ENCODE measurements at places on chromosomes 4 and X.

DNA sequence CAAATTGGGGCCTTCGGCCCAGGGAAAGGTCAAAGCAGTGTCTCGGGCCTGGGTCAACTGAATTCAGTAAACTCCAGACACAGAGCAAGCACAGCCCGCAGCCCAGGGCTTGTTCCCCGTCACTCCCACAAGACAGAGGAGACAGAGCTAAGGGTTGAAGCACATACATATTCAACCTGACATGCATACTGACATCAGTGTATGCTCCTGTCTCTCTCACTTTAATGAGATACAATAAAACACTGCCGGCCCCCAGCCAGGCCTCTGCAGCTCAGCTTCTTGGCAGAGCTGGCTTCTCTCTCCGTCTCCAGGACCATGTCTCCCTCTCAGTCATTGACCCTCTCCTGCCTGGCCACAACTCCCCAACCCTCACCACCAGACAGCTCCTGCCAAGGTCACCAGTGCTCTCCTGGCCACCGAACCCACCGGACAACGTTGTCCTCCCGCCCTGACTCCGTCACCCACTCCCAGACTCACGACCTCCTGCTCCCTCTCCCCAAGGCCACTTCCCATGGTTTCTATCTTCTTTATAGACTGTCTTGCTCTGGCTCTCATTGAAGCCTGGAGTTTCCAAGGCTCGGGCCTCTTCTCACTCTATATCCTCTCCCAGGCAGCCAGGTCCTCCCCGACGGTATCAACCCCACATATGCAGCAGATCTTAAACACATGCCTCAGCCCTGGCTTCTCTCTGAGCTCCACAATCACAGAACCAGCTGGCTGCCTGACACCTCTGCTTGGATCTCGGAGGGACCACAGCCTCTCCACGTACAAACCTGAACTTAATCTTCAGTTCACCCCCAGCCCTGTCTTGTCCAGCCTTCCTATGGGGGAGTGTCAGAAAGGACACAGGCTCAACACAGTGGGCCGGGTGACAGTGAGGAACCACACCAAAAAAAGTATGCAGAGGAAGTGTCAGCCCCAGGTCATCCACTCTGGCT is 67.7 kb upstream of the C4orf50 start:
- no peak for DNase-seq

- DNase-seq = no peak
Observed at GRCh38 chrX:8288590-8288989, 117.5 kb upstream of the VCX2 start.

- DNase-seq = no peak
Observed at GRCh38 chr4:40308528-40309122, 26.5 kb upstream of the CHRNA9 start.

DNA sequence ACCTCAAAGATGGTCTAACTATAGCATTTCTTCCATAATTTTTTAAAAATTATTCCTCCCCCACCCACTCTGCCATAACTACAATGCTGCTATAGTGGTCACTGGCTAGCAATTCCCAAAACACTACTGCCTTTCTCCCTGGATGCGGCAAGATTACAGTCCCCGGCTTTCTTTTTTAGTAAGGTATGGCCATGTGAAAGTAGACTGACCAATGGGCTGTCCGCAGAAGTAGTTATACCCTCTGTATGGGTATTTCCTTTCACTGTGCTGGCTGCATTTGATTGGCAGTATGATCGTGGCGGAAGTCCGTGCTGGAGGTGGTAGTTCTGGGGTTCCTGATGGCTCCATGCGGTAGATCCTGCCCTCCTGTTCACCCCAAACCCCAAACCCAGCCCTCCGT is 166.0 kb downstream of the FBXO8 start:
- no peak for DNase-seq

DNA sequence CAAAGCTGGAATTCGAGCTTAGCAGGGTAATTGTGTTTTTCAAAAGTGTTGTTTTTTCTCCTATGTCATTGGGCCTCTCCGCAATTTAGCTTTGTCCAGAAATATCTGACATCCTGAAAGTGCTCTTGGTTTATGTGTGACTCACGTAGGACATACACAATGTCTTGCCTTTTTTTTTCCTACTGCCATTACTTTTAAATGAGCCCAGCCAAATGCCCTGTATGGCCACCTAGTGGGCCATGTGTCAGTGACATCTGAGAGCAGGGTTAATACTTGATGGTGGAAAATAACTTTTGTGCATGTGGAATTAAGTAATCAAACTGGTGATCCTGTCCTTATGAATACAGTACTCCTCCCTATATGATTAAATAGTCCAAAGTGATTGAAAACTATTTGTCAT is 1411.1 kb upstream of the TENM3 start:
- DNase-seq = no peak

- DNase-seq = no peak
Observed at GRCh38 chr4:94588896-94589693, 137.4 kb downstream of the PDLIM5 start.

- DNase-seq = no peak
Observed at GRCh38 chr4:3192188-3192587, 56.8 kb upstream of the MSANTD1 start.

GRCh38 chrX:132539611-132540010 is 50.8 kb upstream of the MBNL3 start:
- DNase-seq = no peak

- DNase-seq = no peak
Observed at GRCh38 chrX:17767734-17768133, 30.4 kb downstream of the SCML1 start.

- no peak for DNase-seq
Observed at GRCh38 chr4:113355550-113356371, 306.3 kb downstream of the ANK2 start.

DNA sequence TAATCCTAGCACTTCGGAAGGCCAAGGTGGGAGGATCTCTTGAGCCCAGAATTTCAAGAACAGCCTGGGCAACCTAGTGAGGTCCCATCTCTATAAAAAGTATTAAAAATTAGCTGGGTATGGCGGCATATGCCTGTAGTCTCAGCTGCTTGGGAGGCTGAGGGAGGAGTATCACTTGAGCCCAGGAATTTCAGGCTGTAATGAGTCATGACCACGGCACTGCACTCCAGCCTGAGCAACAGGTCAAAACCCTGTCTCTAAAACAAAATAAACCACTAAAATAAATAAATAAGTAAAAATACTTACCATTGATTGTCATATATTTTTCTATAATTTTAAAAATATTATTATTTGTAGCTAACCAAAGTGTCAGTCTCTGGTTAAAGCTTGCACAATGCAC is 315.6 kb upstream of the SMIM31 start:
- no peak for DNase-seq

DNA sequence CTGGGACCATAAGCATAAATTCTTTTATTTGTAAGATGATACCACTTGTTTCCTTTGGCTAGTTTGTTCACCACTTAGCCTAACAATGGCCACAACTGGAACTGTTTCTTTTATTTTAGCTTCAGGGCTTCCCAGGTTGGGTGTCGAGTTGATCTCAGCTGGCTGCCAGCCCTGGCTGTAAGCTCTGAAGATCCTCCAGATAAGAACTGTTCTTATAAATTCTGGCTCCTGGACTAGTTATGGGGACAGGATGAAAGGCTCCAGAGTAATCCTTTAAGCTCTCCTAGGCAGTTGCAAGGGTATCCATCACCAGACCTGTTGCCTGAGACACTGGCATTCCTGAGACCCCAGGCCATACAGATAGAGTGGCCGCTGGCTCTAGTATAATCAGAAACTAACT is 129.4 kb upstream of the ACSL4 start:
- no peak for DNase-seq

- DNase-seq = no peak
Observed at GRCh38 chr4:188683571-188683970, 544.3 kb downstream of the TRIML1 start.

DNA sequence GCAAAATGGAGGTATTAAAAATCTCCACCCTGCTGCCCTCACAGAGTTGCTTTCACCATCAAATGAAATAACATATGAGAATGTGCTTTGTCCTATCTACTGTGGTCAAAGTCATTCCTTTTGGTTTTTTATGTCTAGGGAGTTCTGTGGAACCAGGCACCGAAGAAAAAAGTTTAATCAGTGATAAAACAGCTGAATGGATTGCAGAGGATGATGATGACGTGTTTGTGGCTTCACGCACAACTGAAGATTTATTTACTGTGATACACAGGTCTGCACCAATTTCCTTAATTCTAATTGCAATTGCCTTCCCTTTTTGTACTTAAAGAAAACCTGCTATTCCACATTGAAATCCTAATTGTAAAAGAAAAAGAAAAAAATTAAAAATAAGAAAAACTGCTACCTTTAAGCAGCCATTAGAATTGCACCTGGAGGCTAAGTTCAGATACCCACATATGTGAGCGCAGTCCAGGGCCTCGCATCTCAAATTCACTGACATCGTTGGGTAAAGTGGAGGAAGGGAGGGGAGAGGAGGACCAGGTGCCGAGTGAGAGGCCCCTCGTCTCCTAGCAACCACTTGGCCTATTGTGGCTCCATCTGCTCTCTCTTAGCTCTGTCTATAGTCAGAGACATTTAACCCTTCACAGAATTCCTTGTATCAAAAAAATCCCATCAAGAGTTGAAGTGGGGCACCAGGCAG is 10.5 kb upstream of the RTL5 start:
- no peak for DNase-seq

GRCh38 chrX:16592194-16592770 is 57.7 kb upstream of the S100G start:
- no peak for DNase-seq
